Stimulated activated CD8-positive, alpha-beta memory T cell treated with anti-CD3 and anti-CD28 coated beads, Interleukin-2, amount 100 ng/mL, for 1 hour (primary cell): ENCODE measurements at places on chromosomes 3 and 15.

GRCh38 chr3:30112902-30113484 is 493.4 kb upstream of the TGFBR2 start:
- no peak for DNase-seq

DNA sequence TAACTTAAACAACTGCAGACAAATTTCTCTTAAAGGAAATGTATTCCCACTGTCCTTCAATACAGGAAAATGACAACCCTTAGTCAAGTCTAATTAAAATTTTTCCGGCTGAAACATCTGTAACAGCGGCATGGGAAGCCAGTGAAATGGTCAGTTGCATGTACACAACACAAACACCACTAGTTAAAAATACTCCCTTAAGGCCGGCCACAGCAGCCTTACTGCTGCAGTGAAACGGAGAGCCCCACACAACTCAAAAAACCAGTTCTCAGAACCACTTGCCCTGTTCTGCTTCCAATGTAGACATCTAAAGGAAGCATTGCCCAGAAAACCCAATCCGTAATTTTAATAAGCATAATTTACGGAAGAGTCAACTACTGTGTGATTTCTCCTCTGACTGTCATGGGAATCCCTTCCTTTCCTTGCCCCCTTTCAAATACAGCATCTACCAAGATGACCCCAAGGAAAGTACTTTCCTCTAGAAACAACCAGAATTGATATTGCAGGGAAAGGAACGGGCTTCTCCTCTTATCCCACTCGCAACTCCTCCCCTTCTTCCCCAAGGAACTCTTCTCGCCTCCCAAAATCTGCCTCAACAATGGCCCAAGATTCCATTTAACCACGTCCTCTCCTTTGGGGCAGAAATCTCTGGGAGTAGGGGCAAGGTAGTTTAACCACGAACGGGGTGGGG is 1.6 kb downstream of the FBN1 start:
- DNase-seq, result no peak

DNA sequence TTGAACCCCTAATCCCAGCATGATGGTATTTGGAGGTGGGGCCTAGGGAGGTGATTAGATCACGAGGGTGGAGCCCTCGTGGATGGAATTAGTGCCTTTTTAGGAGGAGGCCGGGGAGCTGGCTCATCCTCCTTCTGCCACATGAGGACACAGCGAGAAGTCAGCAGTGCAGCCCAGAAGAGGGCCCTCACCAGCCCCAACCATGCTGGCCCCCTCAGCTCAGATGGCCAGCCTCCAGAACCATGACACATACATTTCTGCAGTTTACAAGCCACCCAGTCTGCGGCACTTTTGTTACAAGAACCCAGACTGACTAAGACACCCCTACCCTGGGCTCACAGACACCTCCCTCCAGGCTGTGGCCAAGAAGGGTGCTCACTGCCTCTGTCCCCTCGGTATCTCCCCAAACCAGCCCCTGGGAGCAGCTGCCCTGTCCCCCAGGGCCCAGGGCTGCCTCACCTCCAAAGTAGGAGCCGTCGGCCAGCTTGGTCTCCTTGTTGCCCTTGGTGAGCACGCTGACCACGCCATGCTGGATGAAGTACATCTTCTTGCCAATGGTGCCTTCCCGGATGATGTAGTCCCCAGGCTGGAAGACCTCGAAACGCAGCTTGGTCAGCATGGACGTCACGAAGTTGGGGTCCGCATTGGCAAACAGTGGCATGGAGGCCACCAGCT is 44.1 kb downstream of the HCN4 start:
- no peak for DNase-seq

- no peak for DNase-seq
These were observed 427.5 kb downstream of the VGLL3 start for GRCh38 chr3:86563400-86563970.

- DNase-seq, result no peak
These were observed 59.4 kb downstream of the BOC start for GRCh38 chr3:113270786-113271185.

GRCh38 chr3:90253131-90253530 is 1145.7 kb downstream of the EPHA3 start:
- DNase-seq, result no peak

GRCh38 chr3:185473290-185473815 is 25.5 kb downstream of the TMEM41A start:
- no peak for DNase-seq

- DNase-seq, result no peak
These were observed 12.0 kb upstream of the DAPK2 start for GRCh38 chr15:64058279-64058678.

GRCh38 chr3:115281697-115282675 is 134.9 kb upstream of the ZBTB20 start:
- no peak for DNase-seq

DNA sequence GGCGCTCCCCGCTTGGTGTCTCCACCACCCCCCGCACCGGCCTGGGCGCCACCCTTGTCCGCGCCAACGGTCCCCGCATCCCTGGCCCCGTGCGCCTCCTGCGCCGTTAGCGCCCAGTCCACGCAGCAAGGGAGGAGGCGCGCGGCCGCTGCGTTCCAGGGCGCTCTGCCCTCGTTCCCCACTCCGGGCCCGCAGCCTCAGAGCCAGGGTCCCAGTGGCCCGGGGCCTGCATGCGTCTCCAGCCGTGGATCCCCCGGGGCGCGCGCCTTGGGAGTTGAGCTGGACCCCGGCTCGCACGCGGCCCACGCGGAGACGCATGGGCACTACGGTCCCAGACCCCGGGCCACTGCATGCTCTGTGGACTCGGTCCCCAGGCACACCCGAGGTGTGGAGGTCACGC is 7.4 kb upstream of the ITPKA start:
- DNase-seq, result no peak

- DNase-seq, result no peak
These were observed at the start of gene MKRN2OS for GRCh38 chr3:12545473-12545791. Gene MKRN2OS (minus strand): TSS chr3:12545499. CDS start chr3:12545464, 35 bp downstream.

- no peak for DNase-seq
These were observed 83.4 kb upstream of the BHLHE40 start for GRCh38 chr3:4895838-4896237.

DNA sequence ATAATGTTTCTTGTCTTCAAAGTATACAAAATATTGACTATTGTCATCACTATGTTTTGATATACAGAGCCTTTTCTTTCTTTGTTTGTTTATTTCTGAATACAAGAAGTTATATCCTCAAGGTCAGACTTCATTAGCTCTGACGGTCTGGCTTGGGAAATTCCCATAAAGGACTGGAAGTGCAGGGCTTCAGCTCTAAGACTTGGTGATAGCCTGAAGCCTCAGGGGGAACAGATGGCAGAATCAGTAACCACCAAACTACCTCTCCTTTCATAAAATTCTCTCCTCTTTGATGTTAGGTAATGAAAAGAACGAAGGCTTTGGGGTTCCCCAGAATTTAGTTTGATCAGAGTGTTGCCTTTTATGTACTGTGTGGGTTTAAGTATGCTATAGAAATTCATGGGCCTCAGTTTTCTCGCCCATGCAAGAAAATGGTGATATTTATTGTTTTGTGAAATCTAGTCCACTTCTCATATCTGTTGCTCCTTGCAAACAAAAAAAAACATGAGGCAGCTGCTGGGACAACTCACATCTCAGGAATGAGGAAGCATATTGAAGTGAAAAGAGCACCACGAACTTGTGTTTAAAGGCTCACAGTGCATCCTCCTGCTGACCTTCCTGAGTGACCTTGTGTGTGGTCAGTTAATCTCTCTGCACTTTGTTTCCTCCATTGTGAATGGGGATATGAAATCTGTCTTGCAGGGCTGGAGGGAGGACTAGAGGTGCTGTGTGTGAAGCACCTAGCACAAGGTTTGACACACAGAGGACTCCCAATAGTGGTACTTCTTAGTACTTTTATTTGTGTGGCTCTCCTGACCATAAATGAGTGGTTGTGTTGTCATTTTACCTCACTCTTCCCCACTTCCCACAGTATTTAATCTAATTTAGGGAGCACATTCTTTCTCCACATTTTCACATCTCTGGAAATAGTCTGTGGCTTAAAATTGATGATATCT is 569.8 kb upstream of the IL12A start:
- DNase-seq, result no peak

DNA sequence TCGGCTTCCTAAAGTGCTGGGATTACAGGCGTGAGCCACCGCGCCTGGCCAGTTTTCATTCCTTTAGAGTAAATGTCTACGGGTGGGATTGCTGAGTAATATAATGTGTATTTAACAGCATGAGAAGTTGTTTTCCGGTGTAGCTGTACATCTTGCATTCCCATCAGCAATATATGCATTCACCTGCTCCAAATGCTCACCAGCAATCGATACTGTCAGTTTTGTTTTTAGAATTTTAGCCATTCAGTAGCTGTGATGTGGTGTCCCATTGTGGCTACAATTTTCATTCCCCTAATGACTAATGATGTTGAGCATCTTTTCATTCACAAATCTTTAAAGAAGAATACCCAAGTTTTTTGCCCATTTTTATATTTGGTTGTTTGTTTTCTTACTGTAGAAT is 134.8 kb upstream of the RGMA start:
- no peak for DNase-seq

GRCh38 chr3:158106766-158107471 is 699 bp upstream of the SHOX2 start:
- no peak for DNase-seq

DNA sequence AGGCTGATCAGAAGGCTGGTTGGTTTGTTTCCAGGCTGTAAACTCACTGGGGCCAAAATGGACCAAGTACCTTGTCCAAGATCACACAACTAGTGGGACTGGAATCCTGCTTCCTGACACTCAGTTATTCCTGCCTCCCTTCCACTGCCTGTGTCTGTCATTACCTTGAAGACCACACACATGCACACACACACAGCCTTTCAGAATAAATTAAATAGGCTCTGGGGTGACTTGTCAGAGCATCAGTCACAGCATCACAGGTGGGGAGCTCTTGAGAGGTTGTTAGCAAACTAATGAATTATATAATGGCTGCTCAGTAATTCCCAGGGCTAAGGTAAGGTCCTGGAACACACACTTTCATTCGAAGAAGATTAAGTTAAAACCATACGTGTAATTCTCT is 231.8 kb downstream of the UACA start:
- DNase-seq, result no peak

GRCh38 chr15:45179221-45179985 is 8.4 kb downstream of the SHF start:
- no peak for DNase-seq

- no peak for DNase-seq
These were observed 76.1 kb downstream of the MESD start for GRCh38 chr15:80913541-80913940.

GRCh38 chr15:72845981-72846383 is 62.4 kb upstream of the ADPGK start:
- DNase-seq, result no peak

- no peak for DNase-seq
These were observed 25.6 kb downstream of the SEC22C start for GRCh38 chr3:42556089-42556632.

- DNase-seq, result no peak
These were observed 122.3 kb downstream of the HCN4 start for GRCh38 chr15:73246439-73246838.

DNA sequence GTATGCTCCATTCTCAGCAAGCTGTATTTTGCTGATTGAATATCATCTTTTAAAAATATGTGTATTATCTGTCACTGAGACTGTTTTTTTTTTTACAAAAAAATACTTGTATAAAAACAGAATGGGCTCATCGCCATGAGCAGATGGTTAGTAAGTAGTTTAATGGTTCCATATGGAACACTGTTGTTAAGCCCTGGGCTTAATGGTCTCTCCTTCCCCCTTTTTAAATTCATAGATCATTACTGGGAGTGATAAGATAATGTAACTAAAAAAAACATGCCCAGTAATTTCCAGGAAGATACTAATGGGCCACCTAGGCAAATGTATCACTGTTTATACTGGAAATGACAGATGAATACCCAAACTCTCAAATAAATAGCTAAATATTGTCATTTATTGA is 95.3 kb upstream of the TPRG1 start:
- no peak for DNase-seq

DNA sequence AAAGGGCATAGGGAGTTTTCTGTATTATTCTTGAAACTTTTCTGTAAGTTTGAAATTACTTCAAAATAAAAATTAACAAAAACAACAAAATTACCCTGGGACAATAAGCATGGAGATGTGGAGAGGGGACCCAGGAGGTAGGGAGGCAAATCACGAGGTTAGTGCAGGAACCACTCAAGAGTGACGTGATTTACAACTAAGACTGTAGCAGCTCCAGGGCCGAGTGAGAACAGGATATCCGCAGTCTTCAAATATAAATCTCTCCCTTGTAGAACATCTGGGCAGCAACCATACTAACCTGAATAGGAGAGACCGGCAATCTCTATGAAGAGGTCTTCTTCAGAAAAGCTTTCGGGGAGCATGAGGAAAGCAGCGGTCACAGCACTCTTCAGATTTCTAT is 17.3 kb downstream of the TAMM41 start:
- DNase-seq, result no peak

DNA sequence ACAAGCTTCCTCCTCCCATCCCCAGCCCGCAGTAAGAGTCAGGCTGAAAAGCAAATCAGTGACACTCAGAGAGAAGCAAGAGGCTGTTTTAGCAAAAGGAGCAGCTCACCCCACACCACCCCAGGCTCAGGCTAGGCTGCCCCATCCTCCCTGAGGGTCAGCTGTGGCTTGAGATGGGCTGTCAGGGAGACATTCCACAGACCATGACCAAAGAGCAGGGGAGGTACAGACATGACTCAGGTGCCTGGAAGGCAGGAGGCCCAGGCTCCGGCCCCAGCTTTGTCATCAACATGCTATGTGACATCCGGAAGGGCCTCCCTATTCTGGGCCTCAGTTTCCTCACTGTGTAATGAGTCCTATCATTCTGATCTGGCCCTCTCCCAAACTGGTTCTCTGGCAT is 24.7 kb downstream of the HCN4 start:
- no peak for DNase-seq

DNA sequence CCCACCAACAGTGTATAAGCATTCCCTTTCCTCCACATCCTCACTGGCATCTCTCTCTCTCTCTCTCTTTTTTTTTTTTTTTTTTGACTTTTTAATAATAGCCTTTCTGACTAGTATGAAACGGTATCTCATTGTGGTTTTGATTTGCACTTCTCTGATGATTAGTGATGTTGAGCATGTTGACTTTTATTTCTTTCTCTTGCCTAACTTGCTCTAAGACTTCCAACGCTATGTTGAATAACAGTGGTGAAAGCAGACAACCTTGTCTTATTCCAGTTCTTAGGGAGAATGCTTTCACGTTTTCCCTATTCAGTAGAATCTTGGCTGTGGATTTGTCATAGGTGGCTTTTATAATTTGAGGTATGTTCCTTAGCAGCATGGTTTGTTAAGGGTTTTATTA is 249.4 kb upstream of the MDFIC2 start:
- DNase-seq, result no peak
